ENCODE measurements at places on chromosomes 2 and 18.

DNA sequence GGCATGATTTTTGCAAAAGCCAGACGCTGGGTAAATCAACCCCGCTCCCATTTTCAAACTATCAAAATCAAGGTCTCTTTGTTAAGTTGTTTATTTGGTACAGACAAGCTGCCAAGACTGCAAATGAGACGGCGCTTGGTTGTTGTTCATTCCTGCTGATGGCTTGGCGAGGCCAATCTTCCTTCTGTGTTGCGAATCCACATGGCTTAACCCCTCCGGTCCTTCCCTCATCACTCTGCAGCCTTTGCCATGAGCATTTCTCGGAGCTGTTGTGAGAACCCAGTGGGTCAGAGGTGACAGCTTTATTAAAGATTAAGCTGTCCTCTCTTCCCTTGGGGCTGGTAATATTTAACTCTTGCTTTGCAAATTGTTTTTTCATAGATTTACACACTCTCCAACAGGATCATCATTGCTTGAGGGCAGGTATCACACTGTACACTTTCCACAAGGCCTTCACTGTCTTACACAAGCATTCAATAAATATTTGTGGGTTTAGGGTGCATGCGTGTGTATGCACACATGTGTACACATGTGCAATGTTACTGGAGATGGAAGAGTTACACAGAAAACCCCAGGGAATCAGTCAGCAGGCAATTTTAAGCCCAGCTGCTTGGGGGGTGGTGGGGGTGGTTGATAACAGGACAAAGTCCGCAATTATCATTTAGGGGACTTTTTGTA is 27.8 kb upstream of the KCNF1 start:
- DNase-seq, result no peak

DNA sequence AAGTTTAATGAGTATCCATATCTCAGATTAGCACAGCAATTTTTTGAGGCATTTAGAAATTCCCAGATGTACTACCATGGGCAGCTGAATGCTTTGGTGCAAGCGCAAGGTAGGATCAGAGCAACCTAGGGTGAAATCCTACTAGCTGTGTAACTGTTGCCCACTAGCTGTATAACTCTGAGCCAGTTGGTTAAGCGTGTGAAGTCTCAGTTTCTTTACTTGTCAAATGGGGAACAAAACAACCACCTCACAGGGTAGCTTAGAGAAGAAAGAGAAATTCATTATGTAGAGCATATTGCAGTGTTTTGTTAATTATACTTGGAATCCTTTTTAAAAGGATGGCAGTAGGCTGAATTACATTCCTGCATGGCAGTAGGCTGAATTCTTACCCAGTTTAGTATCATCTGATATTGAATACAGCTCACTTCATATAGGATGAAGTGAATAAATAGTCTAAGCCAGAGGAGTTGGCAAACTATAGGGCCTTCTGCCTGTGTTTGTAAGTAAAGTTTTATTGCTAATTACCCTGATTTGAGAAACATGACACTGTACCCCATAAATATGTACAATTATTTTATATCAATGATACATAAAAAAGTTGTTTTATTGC is 180.7 kb downstream of the PLCL1 start:
- no peak for DNase-seq

DNA sequence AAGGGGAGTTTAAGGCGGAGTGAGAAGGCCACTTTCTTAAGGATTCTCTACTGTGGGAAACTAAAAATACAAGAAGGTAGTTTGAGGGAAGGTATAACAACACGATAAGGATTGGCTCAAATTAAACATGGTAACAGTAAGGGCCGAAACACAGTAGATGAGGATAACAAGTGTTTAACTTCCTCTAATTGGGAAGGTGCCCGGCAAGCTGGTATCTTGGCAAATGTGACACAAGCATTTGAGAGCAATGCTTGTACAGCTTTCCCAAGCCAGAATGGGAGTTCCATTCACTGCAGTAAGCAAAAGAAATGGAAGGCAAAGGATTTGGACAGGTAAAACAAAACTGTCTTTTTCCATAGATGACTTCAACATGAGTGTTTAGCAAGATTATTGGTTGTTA is 19.8 kb downstream of the USP40 start:
- no peak for DNase-seq

- no peak for DNase-seq
Measured at GRCh38 chr2:10362096-10362897, 59.6 kb downstream of the HPCAL1 start.

GRCh38 chr2:23009545-23010149 is 375.3 kb upstream of the KLHL29 start:
- DNase-seq, result no peak

GRCh38 chr2:47309472-47309951 is 93.4 kb upstream of the MSH2 start:
- DNase-seq, result no peak

DNA sequence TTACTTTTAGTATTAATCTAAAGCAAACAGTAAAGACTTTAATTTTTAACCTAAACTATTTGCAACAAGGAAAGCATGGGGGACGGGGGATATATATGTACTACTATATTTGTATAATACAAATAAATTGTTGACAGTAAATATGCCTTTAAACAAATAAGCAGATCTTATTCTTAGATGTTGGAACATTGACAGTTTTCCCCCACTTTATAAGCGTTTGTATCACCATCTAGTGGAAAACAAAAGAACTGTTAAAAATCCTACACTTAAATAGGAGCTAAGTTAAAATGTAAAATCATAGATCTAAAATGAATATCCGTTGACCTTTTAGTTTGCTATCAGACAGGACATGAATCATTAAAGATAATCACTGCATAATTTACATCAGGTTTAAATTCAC is 50.0 kb downstream of the RBBP8 start:
- no peak for DNase-seq

DNA sequence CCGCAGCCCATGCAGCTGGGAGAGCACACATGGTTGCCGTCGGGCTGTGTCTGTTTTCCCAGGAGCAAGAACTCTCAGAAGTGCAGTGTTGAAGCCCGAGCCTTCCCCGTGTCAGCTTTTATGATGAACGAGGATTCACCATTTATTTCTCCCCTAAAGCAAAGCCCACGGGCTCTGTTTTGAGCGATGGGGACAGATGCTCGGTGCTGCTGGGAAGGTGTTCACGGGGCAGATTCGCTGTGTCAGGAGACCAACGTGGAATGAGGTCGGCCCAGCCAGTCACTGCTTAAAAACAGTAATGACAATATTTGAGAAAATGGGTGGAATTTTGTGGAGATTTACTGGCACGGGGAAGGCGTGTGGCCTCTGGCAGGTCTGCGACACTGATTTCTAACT is 43.9 kb downstream of the NFATC1 start:
- no peak for DNase-seq

DNA sequence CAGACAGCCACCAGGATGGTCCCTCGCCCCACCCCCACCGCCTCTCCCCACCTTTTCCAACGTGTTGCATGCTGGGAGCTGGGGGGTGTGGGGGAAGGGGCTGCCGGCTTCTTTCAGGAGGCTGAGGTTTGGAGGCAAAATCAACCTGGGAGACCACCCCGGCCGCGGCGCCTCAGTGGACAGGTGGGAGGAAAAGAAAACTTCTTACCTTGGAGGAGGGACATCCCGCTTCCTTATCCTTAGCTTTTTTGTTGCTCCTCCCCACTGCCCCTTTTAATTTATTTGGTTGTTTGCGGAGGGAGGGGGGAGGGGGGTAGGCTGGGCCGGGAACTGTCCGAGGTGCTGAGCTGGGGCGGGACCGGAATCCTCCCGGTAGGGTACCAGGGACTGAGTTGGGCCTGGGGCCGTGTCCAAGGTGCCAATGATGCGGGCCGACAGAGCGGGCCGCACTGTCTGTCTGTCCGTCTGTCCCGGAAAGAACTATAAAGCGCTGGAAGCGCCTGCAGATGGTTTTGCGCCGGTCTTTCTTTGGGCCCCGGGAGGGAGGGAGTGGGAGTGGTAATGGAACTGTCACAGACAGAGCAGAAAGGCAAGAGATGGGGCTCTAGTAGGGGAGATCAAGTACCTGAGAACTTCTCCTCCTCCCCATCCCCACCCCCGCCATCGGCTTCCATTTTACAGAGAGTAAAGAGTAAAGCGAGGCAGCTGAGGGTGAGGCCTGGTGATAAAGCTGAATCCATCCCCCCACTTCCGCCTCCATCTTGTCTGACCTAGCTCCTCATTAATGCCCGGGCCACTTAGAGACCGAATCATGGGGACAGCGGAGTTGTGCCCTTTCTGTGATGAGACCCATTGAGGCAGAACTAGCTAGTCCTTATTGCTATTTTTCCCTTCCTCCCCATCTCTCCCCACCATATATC is 2.4 kb downstream of the CDK5R2 start:
- DNase-seq, result no peak

DNA sequence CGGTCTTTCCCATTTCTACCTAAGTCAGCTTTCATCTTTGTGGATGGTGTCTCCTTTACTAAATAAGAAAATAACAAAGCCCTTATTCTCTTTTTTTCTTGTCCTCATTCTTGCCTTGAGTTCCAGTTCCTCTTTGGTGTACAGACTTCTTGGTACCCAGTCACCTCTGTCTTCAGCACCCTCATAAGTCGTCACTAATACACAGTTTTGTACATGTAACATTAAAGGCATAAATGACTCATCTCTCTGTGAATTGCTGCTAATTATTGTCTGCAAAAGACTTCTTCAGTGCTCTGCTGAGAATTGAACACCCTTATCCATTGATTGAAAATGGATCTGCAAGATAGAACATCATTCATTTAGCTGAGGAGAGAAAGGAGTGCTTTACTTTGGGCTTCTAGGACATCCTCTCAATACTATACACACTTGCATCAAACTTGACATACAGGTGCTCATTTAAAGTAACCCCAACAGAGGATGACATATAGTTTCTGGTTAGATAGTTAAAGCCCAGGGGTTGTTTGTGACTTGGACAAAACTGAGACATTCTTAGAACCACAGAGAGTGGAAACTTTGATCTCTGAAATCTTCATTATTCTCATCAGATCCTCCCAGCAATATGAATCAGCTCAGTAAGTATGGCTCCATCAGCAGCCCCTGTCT is 97.0 kb downstream of the XRCC5 start:
- no peak for DNase-seq

GRCh38 chr2:59458800-59459199 is 1094.7 kb downstream of the BCL11A start:
- no peak for DNase-seq

DNA sequence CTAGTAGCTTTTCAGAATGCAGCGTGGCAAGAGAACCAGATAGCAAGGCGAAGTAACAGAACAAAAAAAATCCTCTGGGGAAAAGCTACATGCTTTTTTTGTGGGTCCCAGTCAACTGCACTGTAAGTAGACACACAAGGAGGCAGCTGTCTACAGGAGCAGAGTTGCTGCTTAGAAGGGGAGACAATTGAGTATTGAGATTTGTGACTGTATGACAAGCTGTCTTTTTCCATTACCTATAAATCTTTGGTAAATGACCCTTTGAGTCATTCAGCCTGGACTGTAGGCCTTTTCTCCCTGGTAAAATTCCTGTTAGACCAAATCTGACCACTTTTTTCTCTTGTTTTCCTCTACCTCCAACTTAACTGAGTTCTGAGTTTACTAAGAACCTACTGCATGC is 144.1 kb upstream of the FOSL2 start:
- DNase-seq, result no peak

DNA sequence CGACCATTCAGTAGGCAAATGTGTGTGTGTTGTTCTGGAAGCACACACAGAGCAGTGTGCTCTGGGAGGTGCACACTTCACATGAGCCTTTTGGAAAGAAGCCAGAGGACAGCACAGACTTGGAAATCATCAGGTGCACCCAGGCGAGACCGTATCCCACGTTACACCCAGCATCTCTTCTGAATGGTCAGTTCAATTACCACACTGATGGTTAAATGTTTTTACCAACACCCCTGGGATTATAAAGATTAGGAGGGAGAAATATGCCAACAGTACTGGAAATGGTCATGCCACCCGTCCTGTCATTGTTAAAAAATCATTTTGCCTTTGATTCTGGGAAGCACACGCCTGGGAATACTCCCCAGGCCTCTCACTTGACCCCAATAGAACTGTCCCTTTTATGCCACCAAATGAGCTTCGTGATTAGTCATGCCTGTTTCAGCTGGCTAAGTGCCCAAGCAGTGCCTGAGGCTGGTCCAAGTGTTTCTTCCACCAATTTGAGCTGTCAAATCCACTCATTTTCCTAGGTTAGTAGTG is 183.7 kb downstream of the NRP2 start:
- no peak for DNase-seq

DNA sequence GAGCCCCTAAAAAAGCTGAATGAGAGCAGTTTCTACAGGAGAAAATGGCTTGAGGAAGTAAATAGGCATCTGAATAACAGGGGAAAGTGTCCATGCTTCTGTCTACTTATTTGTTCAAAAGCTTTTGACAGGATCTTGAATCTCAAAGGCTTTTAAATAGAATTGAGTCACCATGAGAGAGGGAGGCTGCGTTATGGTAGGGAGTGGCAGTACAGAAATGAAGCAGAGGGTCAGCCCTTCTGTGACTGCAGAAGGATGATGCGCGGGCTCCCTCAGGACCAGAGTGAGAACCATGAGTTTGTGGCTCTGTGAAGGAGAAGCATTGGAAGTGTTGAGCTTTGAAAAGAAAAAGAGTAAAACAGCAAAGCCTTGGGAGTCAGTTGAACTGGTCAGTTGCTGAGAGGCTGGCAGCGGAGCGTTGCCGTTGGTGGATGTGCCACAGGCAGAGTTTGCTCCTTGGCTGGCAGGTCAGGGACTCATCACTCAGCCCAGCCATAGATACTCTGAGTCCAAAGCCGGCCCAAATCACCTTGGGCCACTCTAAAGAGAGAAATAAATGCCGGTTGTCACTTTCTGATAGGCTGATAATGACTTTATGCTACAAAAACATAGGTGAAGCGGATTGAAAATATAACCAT is 17.4 kb downstream of the COPS7B start:
- DNase-seq, result no peak

DNA sequence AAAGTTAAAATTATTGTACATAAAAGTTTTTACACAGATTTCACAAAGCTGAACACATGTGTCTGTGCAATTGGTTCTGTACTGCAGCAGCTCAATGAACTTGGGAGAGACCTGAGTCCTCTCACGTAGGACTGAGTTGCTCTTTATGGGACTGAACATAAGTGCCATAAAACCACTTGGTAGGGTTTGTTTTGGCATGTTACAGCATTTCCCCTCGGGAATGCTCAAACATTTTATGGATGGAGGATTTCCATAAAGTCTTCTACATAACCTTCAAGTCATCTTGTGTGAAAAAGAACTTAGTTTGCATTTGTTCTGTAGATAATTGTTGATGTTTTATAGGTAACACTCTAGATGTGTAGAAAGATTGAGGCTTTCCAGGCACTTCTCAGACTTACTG is 15.9 kb downstream of the LYPD6 start:
- DNase-seq, result no peak

GRCh38 chr2:232042911-232043574 is 81.5 kb downstream of the DIS3L2 start:
- DNase-seq, result no peak

GRCh38 chr2:66536290-66536673 is 101.4 kb downstream of the MEIS1 start:
- no peak for DNase-seq

- no peak for DNase-seq
Measured at GRCh38 chr18:29871246-29871645, 1171.3 kb downstream of the DSC3 start.

- no peak for DNase-seq
Measured at GRCh38 chr2:173099804-173100203, 24.2 kb downstream of the MAP3K20 start.

- DNase-seq, result no peak
Measured at GRCh38 chr18:63511285-63511684, 30.9 kb upstream of the SERPINB12 start.
